Smooth muscle cell of the brain vasculature (primary cell): ENCODE measurements at places on chromosomes 16 and 17.

DNA sequence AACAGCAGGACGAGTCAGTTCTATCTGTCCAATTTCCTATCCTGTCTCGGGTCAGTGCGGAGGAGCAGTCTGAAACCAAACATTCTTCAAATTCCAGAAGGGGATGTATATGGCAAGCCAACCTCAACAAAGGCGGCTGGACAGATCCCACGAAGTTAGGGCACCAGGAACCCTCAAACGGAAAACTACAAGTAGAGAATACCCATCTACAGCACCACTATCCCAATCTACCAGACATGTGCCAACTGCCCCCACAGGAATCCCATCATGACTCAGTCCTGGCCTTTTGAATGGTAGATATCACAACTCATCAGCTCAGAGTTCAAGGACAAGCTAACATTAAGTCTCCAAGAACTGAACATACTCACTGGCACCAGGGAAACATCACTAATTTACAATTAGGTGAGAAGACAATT is 2.3 kb downstream of the NAT9 start:
- no peak for DNase-seq

GRCh38 chr17:62690168-62690897 is 62.9 kb downstream of the MRC2 start:
- no peak for DNase-seq

DNA sequence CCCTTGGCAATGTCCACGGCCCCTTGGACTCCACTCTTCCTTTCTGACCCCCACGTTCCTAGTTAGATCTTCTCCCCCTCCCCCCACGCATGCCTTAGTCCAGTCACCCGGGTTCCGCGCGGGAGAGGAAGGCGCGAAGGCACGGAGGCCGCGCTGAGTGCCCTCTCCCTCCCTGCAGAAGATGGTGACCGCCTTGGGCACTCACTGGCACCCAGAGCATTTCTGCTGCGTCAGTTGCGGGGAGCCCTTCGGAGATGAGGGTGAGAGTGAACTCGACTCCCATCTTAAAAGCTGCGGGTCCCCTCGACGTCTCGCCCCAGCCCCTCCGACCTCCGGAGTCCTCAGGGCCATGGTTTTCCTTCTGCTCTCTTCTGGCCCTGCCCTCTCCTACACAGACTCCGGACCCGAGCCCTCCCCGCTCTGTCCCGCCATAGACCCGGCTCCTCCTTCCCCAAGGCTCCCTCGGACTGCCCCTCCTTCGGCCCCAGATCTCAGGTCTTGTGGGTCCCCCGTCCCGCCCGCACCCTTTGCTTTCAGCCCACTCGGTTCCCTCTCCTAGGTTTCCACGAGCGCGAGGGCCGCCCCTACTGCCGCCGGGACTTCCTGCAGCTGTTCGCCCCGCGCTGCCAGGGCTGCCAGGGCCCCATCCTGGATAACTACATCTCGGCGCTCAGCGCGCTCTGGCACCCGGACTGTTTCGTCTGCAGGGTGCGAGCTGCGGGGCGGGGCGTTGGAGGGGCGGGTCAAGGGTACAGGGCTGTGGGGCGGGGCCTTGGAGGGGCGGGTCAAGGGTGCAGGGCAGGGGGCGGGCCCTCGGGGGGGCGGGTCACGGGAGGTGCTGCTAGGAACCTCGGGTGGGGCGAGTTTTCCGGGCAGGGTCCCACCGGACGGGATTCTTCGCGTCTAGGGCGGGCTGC is 4.6 kb downstream of the TGFB1I1 start:
- DNase-seq: no peak

- peak; percentile 67 for DNase-seq
These were observed 29.2 kb upstream of the LRRC75A start for GRCh38 chr17:16521070-16521727.

DNA sequence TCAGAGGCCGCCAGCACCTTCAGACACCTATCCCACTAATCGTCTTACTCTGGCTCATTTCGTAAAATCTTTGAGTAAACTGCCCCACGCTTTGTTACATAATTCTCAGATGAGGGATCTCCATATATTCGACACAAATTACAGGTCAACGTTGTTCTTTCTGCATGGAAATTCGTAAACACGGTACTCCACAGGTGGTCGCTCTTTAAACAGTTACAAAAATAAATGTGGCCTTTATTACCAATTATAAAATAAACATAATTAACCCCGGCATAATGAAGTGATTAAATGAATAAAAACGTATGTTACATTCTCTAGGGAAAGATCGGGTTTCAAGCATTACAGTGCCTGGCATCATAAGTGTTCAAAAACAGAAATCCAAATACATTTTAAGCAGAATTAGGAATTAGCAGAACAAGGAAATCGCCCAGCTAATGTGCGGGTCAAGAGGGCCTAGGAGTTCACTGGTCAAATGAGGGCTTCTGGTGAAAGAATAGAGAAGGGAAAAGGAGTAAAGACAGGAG is 943 bp upstream of the PIP4K2B start:
- no peak for DNase-seq

DNA sequence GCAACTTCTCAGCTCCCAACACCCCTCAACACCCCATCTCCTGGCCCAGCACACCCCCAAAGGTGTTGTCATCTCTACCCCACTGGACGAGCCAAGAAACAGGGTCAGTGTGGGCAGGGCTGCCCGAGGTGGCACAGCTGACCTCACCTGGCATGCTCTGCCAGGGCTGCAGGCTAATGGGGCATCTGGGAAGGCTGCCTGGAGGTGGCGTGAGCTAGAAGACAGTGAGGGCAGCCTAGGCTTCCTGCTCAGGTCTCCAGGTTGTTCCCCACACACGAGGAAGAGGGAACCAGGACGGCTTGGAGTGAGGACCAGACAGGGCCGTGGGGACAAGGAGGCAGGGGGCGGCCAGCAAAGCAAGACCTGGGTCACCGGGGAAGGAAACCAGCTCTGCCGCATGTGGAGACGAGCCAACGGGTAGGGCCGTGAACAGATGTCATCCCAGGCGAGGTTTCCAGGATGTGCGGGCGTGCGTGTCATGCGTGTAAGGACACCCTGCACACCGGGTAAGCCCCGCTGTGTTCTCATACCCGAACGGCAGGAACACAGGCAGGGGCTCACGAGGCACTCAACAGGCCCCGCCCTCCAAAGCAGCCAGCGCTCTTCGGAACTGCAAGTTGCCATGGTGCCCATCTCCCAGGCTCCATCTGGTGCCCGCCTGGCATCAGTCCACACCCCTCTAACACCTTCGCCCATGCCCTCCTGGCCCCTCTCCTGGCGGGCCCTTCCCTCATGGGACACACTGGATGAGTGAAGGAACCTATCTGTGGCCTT is 29.6 kb upstream of the PVALEF start:
- no peak for DNase-seq

DNA sequence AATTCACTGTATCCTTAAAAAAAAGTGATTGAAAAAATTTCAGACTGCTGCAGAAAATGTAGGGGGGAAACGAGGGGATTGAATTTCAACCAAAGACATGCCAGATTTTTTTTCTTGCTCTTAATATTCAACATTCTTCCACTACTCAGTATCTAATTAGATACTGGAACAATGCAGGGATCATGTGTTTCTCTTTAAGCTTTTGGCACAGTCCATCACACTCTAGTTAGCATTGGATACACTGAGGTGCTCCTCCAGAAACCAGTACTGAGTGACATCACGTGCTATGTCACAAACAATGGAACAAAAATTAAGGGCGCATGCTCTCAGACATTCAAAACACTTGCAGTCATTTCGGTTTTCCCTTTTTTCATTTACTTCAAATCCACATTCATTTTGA is 298.6 kb upstream of the PSMD7 start:
- DNase-seq: no peak

DNA sequence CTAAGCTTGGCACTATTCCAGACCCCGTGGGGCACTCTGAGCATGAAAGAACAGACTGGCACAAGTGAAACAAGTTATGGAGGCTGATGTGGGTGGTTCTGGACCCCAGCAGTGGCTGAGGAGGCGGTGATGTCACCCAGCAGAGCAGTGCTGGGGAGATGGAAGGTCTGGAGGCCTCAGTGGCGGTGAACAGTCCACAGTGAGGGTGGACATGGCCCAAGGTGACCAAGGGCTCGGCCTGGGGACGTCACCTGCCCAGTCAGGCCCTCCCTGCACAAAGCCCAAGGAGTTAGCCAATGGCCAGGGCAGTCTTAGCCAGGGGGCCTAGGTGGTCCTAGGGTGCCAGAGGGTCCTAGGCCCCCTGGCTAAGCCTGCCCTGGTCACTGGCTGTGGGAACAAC is 24.5 kb downstream of the SMPD3 start:
- DNase-seq: no peak

DNA sequence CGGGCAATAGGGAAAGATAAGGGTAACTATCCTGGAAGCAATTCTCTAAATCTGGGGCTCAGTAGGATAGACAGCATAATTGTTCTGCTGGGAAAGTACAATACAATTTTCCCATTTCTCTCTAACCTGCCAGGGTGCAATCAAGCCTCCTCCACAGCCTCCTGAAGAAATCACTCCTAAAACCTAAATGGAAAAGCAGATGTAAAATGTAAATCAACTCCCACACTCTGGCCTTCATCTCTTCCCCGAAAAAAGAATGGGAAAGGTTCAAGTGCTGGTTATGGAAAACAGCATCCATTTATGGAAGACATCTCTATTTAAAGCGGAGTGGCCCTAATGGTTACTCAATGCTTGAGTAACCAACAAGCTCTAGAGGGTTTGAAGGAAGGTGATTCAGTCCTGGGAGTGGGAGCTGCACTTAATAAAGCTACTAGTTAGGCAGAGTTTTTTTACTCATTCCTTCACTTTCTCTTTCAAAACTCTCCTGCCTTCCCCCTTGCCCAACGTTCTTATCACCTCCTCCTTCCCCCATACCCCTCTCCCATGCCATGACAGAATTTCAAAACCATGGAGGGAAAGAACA is 5.1 kb downstream of the MMD start:
- no peak for DNase-seq

DNA sequence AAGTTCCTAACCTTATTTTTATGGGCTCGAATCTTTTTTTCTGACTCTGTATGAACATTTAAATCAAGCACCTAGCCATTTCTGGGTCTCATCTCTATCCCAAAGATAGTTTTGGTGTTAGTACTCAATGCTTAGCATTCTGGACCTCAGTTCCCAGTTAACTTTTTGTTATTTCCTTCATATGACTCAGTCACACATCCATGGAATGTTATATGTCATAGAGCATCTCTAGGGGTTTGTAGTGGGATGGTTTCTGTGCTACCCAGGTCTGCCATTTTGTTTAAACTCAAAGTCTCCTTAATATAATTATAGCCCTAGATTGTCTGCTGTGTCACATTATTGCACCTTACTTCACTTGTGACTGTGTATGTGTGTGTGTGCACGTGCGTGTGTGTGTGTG is 90.1 kb downstream of the EFCAB13 start:
- no peak for DNase-seq

DNA sequence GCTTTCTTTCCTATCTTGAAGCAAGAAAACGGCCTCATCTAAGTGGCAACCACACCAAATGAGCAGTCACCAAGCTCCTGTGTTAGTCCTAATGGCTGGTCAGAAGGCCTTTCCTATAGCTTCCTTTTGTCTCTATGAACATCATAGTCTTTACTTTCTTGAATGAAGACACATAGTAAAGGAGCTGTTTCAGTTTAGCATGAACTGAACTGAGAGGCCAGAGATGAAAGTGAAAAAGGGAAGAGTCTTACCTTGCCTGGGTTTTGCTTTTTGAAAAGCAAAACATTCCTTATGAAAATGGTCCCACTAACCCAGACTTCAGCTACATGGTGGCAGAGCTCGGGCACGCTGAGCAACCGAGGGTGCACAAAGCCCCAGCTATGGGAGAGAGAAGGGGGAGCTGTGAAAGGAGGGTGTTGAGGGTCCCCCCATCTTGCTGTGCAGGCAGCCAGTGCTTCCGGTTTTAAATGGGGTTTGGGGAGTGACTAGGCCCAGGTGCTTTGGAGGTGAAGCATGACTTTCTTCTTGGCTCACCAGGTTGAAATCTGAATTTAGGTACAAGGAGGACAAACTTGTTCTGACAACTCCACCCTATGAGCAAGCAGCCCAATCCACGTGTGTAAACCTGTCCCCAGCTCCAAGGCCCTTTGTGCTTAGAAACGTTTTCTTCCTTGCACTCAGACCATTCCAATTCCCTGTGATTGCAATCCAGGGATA is 9.1 kb upstream of the PSMC3IP start:
- DNase-seq: no peak

DNA sequence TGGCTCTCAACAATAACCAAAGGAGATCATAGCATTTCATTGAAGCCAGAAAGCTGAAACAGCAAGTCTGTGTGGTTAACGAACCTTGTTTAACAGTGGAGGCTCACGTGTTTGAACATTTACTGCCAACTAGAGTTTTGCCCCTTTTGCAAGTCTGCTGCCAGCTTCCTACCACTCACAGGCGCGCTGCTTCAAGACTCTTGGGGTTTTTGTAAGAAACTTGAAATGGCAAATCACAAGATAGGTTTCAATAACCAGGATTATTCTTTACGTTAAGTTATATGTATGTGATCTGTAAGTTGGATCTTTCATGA is 1.2 kb downstream of the SNTB2 start:
- no peak for DNase-seq

- no peak for DNase-seq
These were observed 99.4 kb downstream of the NPIPB11 start for GRCh38 chr16:29306943-29307597.

DNA sequence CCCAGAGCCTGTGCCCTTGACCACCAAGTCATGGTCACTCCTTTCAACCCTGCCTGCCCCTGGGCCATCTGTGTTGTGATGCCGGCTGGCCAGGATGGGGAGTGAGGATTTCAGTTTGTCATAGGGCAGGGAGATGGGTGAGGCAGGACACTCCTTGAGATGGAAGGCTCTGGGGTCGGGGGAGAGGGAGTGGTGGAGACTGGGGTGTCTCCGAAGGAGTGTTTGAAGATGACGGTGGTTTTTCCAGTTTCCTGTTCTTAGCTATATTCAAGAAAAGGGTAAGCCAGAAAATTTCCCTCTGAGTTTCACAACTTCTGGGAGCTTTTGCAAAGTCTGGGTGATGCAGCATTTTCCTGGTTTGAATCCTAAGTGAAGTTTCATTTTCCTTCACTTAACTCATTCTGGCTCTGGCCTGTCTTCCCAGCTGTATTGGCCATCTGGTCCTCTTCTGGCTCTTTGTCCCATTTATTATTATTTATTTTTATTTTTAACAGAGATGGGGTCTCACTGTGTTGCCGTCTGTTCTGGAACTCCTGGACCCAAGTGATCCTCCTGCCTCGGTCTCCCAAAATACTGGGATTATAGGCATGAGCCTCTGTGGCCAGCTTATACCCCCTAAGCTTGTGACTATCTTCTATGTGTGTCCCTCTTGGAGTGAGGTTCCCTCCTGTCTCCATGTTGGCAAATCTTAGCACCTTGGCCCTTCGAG is 27.7 kb downstream of the ABCC1 start:
- no peak for DNase-seq

GRCh38 chr17:70288540-70289290 is 119.4 kb downstream of the KCNJ2 start:
- DNase-seq: no peak

GRCh38 chr17:57459286-57459915 is 203.1 kb downstream of the MSI2 start:
- DNase-seq: no peak
